Substantia nigra (tissue), 51 donors: ENCODE measurements at places on chromosomes 7 and 10.

- peak; percentile 13 for DNase-seq
These were observed 29.3 kb upstream of the ADD3 start for GRCh38 chr10:109978481-109978880.

DNA sequence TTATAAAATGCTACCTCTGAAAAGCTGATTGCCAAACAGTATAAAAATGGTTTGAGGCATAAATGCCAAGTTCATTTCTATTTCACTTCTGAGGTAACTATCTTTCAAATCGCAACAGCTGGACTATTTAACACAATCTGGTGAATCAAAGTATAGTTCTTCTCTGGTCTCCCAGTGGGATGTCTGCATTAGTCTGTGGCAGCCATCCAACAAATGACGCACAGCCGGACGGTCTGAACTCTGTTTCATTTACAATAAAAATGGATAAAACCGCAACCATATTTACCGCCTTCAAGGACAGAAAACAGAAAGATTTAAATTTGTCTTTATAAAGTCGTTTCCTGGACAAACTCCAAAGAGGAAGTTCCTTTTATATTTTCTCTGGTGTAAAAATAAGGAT, 41.9 kb downstream of the ENO4 start:
- no peak for DNase-seq

DNA sequence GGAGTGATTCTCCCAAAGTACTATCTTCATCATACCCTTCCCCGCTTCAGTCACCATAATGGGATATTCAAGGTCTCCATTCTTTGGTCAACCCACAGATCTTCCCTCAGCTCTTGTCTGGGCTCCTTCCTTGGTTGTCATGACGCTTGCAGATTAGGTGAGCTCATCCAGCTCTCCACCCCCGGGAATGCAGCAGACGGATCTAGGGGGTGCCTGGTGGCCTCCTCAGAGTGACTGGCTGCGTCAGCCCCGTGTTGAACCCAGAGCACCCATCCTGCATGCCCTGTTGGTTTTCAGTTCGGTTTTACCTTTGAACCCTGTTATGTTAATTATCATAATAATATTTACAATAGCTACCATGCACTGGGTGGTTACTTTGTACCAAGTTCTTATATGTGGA, 6.4 kb downstream of the NEURL1 start:
- DNase-seq, result no peak

- no peak for DNase-seq
These were observed 69.9 kb downstream of the FAM204A start for GRCh38 chr10:118272149-118272721.

DNA sequence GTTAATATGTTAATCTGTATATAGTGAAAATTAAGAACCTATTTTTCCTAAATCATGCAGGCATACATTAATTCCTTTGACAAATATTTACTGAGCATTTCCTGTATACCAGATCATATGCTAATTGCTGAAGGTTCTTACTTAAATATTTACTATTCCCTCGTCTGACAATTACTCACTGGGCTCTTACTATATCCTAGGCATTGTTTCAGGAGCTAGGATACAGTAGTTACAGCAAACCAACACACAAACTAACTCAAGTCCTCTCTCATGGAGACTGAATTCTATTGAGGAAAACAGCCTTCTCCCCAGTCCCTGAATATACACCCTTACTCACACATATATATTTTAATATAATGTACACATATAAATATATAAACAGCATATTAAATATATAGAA, 786.0 kb downstream of the NRG3 start:
- no peak for DNase-seq

- DNase-seq, result no peak
These were observed 4.2 kb downstream of the NSUN6 start for GRCh38 chr10:18647151-18647550.

GRCh38 chr10:113165673-113166072, 215.6 kb downstream of the TCF7L2 start:
- no peak for DNase-seq

DNA sequence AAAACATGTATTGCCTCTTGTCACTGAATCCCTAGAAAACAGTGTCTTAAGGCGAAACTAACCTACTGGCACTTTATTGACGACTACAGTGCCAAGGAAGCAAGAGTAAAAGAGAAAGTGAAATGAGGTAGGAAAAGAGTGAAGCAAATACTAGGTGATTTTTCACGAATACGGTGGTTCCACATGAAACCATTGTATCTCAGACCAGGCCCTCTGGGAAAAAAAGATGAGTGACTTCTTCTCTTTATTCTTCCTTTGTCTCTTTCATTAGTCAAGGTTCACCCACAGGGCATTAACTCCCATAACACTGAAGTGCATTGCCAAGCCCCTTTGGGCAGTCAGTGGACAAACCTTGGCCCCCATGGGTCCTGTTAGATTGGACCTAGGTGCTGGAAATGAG, 16.2 kb upstream of the MACC1 start:
- no peak for DNase-seq

DNA sequence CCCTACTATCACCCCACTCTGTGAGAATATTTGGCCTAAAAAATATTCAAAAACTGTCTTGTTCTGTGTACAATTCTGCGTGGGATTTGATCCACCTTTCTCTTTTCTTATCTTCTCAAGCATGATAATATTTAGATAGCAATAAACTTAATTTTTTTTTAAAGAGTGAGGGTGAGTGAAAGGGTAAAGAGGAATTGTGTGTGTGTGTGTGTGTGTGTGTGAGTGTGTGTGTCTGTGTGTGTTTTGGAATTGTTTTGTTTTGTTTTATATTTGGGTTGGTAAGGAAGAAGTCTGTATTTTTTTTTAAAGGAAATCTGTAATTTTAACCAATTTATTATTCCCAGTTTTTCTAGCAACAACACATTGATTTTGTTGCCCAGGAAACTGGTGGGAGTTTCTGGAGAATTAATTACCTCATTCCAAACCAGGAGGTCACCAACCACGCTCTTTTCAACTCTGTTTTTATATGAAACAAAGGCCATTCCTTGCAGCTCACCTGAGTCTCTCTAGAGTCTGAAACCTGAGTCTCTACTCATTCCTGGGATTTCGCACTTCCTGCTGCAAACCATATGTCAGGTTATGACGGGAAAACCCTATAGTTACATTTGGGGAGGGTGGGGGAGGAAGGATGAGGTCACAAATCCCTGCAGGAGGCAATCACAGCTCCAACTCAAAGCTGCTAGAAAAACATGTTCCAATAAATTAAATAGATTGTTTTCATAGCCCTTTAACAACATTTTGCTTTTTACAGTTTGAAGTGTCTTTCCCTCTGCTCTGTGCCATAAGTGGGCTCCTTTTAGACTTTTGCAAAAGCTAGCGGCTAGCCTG, 38.1 kb upstream of the XPNPEP1 start:
- no peak for DNase-seq

GRCh38 chr10:97711640-97712572, 1.6 kb upstream of the MARVELD1 start:
- DNase-seq, result no peak

- no peak for DNase-seq
These were observed 12.0 kb downstream of the VAX1 start for GRCh38 chr10:117126034-117126433.

DNA sequence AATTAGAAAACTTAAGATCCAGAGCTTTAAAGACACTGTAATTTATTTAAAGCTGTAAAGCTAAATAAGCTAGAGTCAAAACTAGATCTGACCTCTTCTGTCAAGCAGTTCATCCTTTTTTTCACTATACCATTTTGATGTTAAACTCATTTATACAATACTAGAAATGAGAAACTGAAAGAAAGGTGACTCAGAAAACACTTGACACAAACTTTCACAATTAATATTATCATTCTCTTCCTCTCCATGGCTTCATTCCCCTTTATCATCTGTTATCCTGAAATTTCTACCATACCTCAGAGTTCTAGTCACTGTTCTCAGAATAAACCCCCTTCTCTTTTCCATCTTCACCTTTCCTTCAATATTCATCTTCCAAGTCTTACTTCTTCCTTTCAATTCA, 1.3 kb downstream of the FIGNL1 start:
- DNase-seq, result no peak
